Stimulated activated CD4-positive, alpha-beta T cell treated with anti-CD3 and anti-CD28 coated beads, Interleukin-1b, Interleukin-23, amount 100 ng/mL, for 1 hour (primary cell): ENCODE measurements at places on chromosomes 3 and 15.

DNA sequence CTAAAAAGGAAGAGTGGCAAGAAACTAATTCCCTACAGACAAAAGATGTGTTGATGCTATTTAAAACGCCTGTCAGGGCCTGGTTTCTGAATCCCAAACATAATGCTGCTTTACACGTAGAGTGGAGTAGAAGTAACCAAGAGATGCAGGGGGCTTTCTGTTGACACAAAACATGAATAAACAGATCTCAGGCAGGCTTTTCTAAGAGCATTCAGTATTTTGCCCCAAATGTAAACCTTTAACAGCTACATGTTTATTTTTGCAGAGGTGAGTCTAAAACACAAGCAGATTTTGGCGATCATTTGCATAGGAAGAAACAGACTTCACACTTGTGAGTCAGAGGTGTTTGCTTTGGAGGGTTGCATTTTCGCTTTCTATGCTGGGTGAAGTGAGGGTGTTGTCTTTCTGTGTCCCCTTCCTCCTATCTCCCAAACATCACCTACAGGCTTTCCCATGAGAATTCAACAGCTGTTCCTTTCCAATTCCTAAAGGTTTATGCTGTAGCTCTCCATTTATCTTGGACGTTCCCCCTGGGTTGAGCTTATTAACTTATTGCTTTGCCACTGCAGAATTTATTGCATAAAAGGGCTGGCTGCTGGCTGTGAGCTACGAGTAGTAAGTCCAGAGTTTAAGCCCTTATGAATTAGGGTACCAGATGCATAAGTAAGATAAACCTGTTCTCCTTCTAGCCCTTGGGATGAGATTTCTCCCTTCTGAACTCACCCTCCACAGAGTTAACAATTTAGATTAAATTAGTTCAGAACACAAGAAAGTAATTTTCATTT lies 156.7 kb downstream of the DIPK2A start:
- DNase-seq = no peak

- DNase-seq = no peak
Measured at GRCh38 chr15:68404056-68404798, 27.7 kb downstream of the ITGA11 start.

DNA sequence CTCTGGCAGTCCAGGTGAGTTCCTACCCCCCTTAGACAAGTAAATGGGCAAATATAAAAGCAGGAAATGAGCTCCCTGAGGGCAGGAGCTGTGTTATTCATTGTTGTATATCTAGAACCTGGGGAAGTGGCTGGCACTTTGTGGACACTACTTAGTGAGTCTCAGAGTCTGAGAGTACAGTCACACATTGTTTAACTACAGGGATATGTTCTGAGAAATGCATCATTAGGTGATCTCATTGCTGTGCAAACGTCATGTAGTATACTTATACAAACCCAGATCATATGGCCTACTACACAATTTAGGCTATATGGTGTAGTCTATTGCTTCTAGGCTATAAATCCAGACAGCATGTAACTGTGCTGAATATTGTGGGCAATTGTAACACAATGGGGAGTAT lies 52.4 kb downstream of the DRD3 start:
- no peak for DNase-seq

DNA sequence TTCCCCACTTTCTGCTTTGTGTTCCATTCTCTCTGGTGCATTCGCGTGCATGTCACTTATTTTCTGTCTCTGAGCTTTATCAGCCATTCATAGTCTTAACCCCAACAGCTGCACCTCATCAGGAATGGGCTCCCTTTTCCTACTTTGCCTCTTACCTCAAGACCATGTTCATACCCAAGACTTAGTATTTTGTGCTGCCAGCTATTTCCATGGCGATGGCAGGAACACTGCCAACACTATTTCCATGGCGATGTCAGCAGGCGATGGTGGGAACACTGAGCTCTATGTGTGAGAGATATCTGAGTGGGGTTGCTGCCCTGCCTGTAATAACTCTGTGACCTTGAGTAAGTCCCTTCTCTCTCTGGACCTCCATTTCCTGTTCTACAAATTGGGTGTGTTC lies 5.5 kb downstream of the ZNF35 start:
- DNase-seq = no peak

GRCh38 chr3:124373524-124373923 lies 356.7 kb upstream of the UMPS start:
- DNase-seq = no peak

DNA sequence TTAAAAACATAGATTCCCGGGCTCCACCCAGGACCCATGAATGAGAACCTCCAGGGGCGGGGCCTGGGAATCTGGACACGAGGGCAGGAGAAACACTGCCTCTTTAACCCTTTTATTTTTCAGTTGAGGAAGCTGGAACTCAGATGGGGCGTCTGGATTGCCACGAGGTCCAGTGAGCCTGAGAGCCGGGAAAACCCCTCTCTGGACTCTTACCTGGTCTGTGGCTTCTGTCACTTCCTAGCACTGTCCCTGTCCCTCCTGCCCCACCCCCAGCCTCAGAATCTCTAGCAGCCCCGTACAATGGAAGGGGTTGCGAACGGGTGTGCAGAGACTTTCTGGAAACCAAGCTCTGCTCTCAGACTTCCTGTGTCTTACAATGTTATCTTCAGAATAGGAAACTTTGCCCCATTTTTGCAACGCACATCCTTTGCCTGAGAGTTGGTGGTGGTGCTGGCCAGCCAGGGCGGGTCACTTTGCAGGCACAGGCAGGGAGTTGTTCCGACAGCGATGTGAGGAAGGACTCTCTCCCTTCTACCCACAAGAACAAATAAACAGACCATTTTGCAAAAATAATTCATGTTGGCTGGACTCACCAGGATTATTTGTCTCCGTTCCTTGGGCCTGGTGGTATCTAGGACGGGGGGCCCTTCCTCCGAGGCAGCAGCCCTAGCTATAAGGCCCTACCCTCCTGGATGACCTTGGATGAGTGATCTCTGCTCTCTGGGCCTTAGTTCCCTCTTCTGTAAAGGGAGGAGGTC lies 59.1 kb downstream of the SMAD6 start:
- DNase-seq = no peak

GRCh38 chr15:25705433-25706115 lies 157.6 kb downstream of the ATP10A start:
- no peak for DNase-seq

- no peak for DNase-seq
Measured at GRCh38 chr3:107260207-107260606, 117.0 kb upstream of the CCDC54 start.

- no peak for DNase-seq
Measured at GRCh38 chr3:164608554-164609276, 469.6 kb downstream of the SI start.

DNA sequence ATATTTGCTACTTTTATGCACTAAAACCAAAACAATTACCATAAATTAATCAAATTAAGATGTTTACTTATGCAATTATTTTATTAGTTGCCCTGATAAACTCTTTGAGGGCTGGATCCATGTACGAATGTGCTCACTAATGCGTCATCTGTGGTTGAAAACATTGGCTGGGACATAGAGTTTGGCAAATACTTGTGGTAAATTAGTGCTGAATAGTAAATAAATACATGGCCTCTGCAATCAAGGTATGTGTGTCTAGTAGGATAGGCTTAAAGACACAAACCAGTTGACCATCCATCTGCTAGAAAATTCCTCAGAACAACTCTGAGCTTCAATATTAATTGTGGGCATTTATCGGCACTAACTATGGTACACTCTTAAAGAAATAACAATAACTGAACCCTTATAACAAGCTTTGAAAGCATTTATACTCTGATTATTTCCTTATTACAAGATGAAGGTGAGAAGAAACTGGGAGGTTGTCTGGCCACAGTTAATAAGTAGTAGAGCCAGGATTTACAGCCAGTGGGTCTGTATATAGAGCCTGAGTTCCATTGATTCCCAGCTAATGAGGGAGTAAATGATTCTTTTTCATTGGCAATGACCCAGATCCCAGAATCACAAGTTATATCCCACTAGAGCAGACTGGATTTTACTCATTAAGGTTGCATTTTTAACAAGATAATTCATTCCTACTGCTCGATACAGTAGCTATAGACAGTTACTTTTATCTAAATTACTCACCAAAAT lies 169.5 kb upstream of the CNTN6 start:
- no peak for DNase-seq

DNA sequence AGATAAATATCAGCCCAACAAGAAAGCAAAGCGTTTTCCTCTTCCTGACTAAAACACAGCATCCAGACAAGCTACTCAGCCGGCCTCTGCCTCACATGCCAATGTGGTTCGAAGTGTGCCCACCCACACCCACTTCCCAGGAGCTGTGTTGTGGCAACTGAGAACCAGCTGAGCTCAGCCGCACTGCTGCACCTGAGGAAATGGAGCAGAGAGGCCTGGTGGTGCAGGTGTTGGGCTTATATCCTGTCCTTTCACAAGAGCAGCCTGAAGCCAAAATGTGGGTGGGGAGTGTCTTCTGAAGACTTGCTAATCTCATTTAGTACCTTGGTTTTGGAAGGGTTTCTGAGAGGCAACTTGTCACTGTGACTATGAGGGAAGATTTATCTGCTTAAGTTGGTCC lies 23.0 kb upstream of the RETNLB start:
- DNase-seq = no peak

DNA sequence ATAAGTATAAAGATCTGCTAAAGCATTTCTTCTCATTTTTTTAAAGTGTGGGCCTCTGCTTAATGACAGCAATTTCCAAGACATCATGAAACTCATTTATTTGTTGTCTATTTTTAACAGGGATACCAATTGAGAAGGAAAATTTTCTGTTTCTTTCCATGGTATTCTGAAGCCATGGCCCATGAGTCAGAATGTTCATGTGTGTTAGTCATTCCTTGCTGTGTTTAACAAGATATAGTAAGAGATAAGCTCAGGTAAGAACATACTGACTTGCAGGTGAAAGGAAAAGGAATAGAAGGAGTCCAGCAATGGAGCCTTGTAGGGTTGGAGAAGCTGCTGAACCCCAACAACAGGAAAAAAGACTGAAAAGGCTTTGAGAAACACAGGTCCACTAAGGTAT lies 17.0 kb upstream of the ARID3B start:
- DNase-seq = no peak

- no peak for DNase-seq
Measured at GRCh38 chr15:95635666-95636065, 694.8 kb upstream of the NR2F2 start.

DNA sequence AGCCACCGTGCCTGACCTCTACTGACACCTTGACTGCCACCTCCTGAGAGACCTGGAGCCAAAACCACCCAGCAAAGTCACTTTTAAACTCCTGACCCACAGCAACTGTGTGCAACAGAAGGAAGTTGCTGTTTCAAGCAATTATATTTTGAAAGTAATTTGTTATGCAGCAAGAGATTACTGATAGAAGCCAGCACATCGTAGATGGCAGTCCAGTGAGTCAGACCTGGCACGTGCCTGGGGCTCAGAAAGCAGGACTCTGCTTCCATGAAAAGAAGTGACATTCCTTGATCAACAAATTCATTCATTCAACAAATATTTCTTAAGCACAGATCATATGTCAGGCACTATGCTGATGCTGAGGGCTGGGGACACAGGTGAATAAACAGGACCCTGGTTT lies 5.7 kb upstream of the CSPG4 start:
- no peak for DNase-seq

GRCh38 chr15:59567324-59567723 lies 44.3 kb upstream of the GCNT3 start:
- DNase-seq = no peak

DNA sequence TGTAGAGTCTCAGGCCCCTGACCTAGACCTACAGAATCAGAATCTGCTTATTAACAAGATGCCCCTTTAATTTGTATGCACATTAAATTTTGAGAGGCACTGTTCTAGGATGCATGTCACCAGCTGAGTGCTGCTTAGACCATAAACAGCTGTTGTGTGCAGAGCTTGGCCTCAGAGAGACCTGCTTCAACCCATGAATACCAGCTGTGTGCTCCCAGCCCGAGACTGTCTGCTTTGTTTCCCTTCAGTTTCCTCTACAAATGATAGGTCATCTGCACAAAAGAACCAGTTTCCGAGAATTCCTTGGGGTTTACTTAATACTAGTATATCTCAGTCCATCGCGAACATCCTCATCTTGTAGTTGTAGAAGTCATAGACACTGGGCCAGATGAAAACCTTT lies 158.5 kb upstream of the PFN2 start:
- DNase-seq = no peak

DNA sequence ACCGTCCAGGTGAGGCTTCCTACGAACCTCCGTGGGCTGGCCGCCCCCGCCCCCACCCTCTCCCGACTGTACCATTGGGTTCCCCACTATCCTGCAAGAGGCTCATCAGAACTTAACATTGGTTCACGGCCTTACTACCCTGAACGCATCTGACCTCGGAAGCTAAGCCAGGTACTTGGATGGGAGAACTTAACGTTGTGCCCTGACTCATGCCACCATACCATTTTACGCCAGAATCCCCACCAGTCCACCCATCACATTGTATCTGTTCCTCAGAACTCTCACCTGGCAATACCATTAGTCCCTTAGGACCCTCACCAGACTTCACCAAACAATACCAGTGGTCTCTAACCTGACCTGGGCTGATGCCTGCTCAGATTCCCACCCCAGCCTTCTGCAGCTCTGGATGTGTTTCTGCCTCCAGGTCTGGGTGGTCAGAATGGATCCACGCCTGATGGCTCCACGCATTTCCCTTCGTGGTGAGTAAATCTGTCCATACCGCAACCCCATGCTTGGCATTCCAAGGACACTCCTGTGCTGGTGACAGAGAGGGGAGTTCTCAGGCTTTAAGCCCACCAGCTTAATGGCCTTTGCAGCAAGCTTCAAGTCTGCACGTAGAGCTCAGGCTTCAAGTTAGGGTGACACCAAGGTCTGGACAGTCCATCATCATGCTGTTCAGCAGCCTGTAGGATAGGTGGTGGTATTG lies 562 bp downstream of the TCTA start:
- DNase-seq = no peak

- DNase-seq = no peak
Measured at GRCh38 chr3:49630784-49631183, 43.4 kb upstream of the APEH start.

GRCh38 chr3:79953591-79954101 lies 185.8 kb upstream of the ROBO1 start:
- no peak for DNase-seq

GRCh38 chr3:123156276-123156995 lies 45.3 kb upstream of the SEC22A start:
- no peak for DNase-seq

GRCh38 chr3:55369141-55369847 lies 117.8 kb downstream of the WNT5A start:
- no peak for DNase-seq
